CD4-positive, alpha-beta T cell treated with Interleukin-2 at 100 ng/mL for 4 hours (primary cell): ENCODE measurements at places on chromosomes 1 and 21.

DNA sequence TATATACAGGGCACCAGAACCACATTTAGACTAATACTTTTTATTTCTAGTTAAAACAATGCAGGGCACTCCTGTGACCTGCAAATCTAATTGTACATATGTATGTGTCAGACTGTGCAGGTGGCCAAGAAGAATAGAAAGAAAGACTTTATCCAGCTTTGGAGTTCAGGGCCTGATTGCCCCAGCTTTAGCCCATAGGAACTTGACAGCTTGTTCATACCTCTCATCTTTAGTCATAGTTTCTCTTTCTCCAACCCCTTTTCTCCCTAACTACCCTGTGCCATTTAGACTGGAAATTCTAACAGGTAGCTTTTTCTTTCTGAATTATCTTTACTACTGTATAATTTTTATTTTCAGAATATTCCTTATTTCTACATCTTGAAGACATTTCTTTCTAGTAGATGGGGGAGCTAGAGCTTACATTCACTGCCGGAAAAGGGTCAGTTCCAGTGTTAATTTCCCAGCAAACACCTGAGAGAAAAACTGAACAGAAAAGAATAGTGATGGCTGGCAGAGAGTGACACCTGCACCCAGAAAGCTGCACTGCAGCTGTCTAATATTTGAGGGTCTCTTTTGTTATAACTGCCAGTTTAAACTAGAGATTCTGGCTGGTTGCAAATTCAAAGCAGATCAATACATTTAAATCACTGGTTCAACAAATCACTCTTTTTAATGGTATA is 8.4 kb downstream of the YBX1 start:
- DNase-seq: no peak

- DNase-seq: no peak
These were observed 31.8 kb downstream of the ABCG1 start for GRCh38 chr21:42250422-42251403.

- DNase-seq: no peak
These were observed 68.7 kb downstream of the TEX35 start for GRCh38 chr1:178581351-178582303.

- no peak for DNase-seq
These were observed 18.9 kb downstream of the TNNT2 start for GRCh38 chr1:201358596-201358995.

DNA sequence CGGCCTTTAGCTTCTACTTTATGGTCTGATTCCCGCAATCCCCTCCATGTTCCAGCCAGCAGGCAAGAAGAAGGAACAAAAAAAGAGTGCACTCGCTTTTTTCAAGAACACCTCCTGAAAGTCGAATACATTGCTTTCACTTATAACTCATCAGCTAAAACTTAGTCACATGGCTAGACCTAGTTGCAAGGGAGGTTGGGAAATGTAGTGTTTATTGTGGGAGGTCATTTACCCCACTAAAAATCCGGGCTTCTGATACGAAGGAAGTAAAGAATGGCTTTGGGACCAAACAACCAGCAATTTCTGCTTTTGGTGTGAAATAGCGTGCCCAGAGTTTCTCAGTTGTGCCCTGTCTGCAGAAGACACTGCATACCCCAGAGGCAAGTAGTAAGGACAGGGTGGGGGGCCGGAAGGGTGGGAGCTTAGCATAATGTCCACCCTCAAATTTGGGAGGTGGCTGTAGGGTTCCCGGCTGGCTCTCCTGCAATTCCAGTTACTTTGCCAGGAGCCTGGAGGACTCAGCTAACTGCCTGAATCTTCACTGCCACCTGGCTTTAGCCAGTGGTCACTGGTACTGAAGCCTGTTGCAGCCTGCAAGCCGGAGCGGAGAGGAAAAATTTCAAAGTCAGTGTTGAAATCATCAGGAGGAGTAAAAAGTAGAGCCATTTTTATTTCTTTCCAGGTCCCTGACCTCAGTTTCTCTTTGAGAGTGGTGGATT is 57.7 kb upstream of the F3 start:
- DNase-seq: no peak

DNA sequence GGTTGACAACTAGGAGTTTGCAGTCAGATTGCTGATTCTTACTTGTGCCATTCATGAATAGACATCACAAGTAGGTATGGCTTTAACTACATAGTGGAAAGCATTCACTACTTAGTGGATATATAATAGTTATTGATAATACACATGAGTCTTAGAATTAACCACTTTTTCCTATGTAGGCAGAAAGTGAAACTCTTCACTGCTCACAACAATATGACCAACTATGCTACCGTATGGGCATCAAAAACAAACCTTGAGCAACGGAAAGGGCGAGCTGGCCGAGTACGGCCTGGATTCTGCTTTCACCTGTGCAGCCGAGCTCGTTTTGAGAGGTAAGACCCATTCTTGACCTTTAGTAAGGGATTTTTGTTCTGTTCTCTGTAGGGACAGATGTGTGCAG is 38.7 kb downstream of the DHX9 start:
- DNase-seq: no peak
